ENCODE measurements at places on chromosomes 7 and 10.

- no peak for DNase-seq
Observed at GRCh38 chr10:42932116-42932515, 144.8 kb upstream of the RET start.

DNA sequence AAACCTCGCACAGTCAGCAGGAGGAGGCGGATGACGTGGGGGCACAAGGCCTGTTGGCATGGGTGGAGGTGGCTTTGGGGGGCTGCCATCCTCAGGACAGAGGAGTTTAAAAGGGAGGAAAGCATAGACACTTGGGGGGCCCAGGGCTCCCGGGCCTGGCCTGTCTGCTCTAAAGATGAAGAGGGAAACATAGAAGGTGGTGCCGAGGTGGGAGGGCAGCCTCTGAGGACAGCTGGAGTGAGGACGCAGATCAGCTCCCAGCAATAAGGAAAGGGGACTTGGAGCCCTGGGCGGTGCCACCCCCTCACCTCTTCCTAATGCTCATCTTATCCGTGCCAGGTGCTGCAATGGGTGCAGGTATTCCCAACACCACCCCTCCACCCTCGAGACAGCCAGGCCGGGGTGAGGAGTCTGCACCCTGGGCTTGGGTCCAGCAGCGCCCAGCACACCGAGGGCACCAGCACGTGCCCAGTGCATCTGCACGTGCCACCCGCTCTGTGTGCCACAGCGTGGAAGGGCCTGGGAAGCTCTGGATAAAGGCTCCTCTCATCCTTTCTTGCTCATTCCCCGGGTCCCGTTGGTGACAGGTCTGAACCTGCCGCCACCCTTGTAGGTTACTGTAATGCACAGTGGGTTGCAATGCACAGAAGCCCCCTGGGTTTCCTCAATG, 566.0 kb upstream of the FOXK1 start:
- DNase-seq, result no peak

- no peak for DNase-seq
Observed at GRCh38 chr7:28095231-28095630, 85.4 kb downstream of the JAZF1 start.

- no peak for DNase-seq
Observed at GRCh38 chr7:108382932-108383331, 73.3 kb downstream of the NRCAM start.

DNA sequence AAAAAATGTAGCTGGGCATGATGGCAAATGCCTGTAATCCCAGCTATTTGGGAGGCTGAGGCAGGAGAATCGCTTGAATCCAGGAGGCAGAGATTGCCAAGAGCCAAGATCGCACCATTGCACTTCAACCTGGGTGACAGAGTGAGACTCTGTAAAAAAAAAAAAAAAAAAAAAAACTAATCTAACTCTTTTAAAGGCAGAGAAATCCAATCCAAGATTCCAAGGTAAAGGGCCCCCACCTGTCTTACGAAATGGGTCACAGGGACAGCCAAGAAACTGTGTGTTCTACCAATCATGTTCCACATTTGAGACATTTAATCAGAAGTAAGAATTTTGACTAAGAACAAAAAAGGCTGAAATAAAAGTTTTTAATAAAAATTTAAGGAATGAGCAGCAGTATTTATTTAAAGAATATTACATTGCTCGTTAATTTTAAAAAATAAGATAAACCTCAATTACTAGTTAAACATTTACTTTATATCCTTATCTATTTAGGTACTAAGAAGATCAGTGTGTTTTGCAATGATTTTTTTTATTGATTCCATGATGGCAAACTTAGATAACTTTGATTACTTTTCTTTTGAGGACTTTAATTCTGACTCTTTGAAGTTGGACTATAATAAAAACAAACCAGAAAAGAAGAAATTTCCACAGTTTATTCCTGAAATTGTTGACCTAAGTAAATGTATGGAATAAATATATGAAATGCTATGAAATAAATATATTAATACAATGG, 6.7 kb upstream of the OAT start:
- DNase-seq, result no peak

DNA sequence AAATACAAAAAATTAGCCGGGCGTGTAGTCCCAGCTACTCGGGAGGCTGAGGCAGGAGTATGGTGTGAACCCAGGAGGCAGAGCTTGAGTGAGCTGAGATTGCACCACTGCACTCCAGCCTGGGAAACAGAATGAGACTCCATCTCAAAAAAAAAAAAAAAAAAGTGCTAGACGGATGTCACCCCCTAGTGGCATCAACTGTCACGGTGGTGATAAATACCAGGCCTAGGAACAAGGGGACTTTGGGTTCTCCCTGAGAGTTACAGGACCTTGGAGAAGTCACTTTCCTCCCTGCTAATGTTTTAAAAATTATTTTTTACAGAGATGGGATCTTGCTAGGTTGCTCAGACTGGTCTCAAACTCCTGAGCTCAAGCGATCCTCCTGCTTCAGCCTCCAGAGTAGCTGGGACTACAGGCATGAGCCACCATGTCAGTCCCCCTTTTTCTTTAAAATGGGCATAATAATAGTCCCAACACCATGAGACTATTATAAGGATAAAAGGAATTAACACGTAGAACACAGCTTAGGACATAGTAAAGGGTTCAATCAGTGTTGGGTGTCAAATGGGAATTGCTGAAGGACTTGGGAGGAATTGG, 2.6 kb upstream of the TMEM130 start:
- no peak for DNase-seq

DNA sequence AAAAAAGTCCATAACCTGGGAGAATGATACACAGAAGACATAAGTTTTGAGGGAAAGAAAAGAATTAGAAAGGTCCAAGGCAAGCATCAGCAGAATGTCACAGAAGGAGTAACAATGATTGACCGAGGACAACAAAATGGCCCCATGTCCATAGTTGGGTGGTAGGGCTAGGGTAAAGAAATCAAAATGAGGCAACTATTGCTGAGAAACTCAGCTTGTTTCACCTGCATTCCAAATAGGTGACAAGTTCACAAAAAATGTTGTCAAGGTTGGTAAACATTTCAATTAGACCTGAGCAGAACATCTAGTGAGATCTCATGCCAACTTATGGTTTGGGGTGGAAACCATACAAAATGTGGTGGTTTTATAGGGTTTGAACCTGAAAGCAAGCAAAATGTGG, 22.8 kb upstream of the DLX6 start:
- no peak for DNase-seq
